ENCODE measurements at places on chromosomes 11 and 22.

DNA sequence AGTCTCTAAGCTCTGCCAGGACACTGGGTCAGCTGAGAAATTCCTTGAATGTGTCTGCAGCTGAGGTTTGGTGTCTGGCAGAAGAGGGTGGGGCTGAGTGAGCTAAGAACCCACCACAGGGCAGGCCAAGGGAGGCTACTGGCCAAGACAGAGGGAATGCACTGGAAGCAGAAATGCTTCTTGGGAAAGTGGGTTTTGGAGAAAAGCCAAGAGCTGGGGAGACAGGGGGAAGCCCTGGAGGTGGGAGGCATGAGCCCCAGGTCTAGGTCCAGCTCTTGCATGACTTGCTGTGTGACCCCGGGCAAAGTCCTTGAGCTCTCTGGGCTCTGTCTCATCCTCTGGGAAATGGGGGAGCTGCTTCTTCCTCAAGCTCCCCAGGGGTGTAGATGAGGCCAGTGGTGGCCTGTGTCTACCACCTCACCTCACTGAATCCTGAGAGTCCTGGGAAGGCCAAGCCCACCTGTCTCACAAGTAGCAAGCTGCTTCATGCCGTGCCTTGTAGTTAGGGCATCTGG, 2.3 kb downstream of the MMP11 start:
- H3K36me3 ChIP-seq = no peaks in the 10 kb centered on the region
- no peak for DNase-seq
- H3K4me1 ChIP-seq = no peaks in the 10 kb centered on the region
- H3K27ac ChIP-seq = no peak overlapping the region
- no peaks in the 10 kb centered on the region for H3K27me3 ChIP-seq

- DNase-seq = no peak
- no peaks in the 10 kb centered on the region for H3K27me3 ChIP-seq
- peak overlapping the region; percentile 72 for H3K27ac ChIP-seq
- H3K4me1 ChIP-seq = no peaks in the 10 kb centered on the region
Observed at GRCh38 chr22:29093501-29094300, 20.9 kb downstream of the KREMEN1 start.

DNA sequence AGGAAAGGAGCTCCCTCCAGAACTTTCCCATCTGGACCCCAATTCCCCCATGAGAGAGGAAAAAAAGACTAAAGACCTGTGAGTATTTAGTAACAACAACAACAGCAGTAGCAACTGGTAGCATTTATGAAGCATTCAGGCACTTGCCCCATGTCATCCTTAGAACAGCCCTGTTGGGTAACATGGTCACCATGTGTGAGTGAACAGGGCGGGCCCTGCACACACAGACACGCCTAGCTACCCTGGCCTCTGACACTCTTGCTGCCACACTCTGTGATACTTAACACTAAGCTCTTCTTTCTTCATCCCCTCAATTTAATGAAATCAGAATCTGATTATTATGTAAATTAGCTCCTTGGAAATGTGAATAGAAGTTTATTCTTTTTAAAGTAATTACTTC, 26.1 kb upstream of the SLC25A18 start:
- no peak for DNase-seq
- H3K4me1 ChIP-seq = no peaks in the 10 kb centered on the region
- H3K36me3 ChIP-seq = no peaks in the 10 kb centered on the region
- H3K4me3 ChIP-seq = no peak overlapping the region
- H3K27me3 ChIP-seq = no peaks in the 10 kb centered on the region
- no peak overlapping the region for H3K27ac ChIP-seq

DNA sequence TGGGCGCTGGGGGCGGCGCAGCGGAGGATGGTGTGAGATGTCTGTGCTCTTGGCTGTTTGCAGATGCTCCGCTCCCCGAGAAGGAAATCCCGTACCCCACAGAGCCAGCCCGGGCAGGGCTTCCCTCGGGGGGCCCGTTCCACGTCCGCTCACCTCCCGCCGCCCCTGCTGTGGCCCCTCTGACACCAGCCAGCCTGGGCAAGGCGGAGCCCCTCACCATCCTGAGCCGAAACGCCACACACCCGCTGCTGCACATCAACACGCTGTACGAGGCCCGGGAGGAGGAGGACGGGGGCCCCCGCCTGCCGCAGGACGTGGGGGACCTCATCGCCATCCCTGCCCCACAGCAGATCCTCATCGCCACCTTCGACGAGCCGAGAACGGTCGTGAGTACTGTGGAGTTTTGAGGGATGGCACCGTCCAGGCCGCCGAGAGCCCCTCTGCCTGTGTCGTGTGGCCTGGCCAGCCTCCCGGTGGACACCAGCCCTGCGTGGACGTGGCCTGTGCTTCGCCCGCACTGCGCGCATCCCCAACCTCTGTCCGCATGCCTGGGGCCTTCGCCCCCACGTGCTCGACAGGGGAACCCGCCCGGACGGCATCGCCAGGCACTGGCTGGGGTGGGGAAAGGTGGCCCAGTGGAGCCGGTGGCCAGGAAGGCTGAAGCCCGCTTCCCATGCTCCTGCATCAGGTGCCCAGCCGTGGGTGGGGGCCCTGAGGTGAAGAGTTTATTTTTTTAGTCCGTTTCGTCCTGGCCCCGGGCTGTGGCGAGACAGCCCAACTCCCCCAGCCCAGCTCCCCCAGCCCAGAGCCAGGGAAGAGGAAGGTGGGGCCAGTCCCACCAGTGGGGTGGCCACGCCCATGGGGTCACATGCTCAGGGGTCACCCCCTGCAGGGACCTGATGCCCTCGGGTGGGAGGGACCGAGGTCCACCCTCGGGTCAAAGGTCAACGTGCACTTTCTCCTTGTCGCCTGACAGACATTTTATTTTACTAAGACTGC, 6.5 kb upstream of the TRABD start:
- H3K27me3 ChIP-seq = no peaks in the 10 kb centered on the region
- no peaks in the 10 kb centered on the region for H3K4me1 ChIP-seq
- H3K4me3 ChIP-seq = no peak overlapping the region
- no peak overlapping the region for H3K27ac ChIP-seq
